ENCODE measurements at places on chromosomes 11 and 22.

DNA sequence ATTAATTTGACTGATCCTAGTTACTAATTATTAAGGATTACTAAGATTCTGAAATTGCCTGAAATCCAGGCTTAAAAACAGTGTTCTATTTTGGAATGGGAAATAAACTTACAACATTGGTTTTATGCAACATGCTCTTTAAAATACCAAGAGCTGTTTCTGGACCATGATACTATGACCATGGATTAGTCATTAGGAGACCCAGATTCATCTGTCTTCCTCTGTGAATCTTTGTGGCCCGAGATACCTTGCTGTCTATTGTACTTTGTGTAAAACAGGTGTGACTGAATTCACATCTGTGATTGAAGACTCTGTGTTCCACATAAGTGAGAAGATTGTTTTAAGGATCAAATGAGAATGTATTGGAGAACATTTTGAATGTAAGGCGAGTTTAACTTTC, 98.8 kb downstream of the HSD17B12 start:
- no peak for DNase-seq

DNA sequence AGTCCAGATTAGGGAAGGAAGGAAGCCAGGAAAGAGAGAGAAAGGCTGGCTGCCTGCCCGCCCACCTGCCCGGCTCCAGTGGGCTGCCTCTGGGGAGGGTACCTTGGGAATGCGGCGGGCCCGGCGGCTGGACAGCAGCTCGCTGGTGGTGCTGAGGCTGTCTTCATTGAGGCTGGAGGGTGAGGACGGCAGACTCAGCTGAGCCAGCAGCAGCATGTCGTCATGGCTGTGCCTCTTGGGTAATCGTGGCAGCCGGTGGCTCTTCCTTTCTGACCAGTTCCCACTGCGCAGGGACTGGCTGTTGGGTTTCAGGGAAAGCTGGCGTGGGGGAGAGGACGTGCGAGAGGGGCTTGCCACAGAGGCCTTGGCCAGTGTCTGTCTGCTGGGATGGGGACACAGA, 32.9 kb downstream of the RPL27A start:
- DNase-seq: no peak

DNA sequence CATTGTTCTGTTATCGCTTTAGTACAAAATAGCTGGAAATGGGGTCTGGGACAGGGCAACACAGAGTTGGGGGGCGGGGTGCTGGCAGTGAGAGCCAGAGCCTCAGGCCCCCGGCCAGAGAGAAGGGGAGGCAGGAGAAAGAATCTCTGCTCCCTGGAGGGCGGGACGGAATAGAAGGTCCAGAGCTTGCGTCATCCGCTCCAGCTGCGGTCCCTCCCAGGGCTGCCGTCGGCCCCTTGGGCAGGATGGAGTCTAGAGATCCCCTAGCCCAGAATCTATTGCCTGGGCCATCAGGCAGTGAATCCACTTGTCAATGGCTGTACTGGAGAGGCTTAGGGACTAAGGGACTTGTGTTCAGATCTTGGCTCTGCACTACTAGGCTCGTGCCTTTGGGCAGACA, 5.0 kb downstream of the TP53I11 start:
- DNase-seq: no peak

GRCh38 chr11:94934362-94934761, 39.0 kb downstream of the CWC15 start:
- DNase-seq: no peak

DNA sequence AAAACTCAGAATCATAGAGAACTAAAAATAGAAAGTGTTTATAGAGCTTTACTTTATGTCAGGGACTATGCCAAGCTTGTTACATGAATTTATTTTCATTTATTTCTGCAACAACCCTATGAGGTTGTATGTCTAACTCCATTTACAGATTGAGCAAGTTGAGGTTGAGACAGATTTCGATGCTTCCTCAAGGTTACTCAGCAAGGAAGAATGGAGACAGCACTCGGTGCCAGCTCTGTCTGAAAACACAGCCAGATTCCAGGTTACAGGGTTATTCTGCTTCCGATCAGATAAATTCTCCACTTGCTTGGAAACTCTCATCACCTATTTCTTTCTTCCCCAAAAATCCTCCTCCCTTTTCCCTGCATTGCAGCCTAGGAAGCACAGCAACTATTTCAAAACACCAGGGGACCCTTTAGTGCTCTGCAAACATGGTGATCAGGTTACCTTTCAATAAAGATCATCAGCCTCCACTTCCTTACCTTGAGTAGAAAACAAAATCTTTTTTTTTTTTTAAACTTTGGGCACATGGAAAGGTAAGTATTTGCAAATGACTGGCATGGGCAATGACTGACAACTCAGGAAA, 7.0 kb downstream of the MMP3 start:
- DNase-seq: no peak

GRCh38 chr11:8100158-8100557, 19.1 kb downstream of the TUB start:
- no peak for DNase-seq

GRCh38 chr11:129391821-129392220, 16.2 kb downstream of the BARX2 start:
- no peak for DNase-seq

- DNase-seq: no peak
Observed at GRCh38 chr11:12319461-12319951, 57.9 kb upstream of the PARVA start.

DNA sequence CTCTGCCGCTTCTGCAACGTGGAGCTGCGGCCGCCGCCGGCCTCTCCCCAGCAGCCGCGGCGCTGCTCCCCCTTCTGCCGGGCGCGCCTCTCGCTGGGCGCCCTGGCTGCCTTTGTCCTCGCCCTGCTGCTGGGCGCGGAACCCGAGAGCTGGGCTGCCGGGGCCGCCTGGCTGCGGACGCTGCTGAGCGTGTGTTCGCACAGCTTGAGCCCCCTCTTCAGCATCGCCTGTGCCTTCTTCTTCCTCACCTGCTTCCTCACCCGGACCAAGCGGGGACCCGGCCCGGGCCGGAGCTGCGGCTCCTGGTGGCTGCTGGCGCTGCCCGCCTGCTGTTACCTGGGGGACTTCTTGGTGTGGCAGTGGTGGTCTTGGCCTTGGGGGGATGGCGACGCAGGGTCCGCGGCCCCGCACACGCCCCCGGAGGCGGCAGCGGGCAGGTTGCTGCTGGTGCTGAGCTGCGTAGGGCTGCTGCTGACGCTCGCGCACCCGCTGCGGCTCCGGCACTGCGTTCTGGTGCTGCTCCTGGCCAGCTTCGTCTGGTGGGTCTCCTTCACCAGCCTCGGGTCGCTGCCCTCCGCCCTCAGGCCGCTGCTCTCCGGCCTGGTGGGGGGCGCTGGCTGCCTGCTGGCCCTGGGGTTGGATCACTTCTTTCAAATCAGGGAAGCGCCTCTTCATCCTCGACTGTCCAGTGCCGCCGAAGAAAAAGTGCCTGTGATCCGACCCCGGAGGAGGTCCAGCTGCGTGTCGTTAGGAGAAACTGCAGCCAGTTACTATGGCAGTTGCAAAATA, 816 bp downstream of the PDE3B start:
- no peak for DNase-seq

- no peak for DNase-seq
Observed at GRCh38 chr11:110071197-110071596, 22.0 kb upstream of the ZC3H12C start.

DNA sequence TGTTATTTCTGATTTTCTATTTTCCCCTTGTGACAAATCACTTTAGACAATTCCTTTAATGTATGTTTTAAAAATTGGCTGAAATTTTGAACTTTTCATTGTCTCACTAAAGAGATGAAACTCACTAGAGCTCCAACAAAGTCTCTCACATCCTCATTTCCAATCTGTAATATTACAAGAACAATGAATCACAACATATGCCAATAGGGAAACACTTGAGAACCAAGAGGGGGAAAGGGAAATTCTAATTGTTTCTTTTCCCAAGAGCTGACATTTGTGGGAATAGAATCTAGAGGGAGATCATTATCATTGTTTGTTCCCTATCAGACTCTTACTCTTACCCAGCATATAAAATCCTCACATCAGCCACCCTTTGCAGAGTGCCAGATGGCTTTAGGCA, 28.2 kb downstream of the OR10D3 start:
- DNase-seq: no peak

GRCh38 chr11:20090654-20091374, 69.5 kb downstream of the DBX1 start:
- no peak for DNase-seq

DNA sequence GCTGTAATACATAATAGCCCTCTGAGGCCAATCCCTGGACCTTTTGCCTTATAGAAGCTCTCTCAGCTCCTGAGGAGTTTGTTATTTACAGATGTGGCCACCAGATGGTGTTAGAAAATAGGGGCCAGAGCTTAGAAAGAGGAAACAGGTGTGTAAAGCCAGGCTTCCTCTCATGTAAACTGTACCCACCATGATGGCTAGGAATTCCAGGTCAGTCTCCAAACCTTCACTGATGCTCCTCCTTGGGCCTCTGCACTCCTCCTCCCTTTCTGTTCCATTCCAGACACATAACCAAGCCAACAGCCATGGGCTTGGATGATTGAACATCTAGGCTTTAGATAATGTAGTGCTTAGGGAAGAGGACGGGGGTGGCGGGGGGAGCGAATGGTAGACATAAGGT, 39.7 kb downstream of the USP35 start:
- peak; percentile 25 for DNase-seq

- DNase-seq: no peak
Observed at GRCh38 chr11:45658292-45658991, 7.0 kb downstream of the CHST1 start.

DNA sequence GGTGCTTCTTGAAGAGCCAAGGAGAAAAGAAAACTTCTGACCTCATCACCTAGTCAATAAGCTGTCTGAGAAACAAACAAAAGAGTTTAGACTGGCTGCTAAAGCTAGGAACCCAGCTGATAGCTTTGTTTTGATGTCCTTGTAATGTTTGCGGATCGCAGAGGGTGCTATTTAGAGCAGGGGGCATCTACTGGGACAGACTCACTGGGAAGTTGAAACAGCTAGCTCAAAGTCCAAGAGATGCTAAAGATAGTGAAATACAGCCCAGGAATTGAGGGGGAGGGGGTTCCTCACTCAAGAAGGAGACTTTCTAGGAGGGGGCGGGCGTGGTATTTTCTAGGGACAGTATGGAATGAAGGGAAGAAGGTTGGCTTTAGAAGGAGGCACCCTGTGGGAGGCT, 18.9 kb downstream of the ZBTB16 start:
- no peak for DNase-seq

GRCh38 chr11:73554671-73555320, 43.1 kb downstream of the FAM168A start:
- DNase-seq: no peak

DNA sequence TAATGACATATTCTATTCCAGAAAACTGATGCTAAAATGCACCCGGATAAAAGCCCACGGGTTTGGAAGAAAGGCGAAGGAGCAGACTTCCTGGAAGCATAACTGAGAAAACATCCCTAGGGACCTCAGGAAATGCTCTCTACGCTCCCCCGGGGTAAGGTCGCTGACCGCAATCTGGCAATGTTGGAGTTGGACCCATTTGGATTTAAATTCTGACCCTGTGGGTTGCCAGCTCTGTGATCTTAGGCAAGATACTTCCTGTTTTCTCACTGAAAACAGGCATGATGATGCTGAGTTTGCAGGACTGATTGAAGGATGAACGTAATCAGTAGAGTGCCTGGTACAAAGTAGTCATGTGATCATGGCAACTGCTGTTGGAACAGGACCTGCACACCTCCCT, 1054.0 kb downstream of the NTM start:
- DNase-seq: no peak

- no peak for DNase-seq
Observed at GRCh38 chr11:27717801-27718229, 17.6 kb upstream of the BDNF start.

DNA sequence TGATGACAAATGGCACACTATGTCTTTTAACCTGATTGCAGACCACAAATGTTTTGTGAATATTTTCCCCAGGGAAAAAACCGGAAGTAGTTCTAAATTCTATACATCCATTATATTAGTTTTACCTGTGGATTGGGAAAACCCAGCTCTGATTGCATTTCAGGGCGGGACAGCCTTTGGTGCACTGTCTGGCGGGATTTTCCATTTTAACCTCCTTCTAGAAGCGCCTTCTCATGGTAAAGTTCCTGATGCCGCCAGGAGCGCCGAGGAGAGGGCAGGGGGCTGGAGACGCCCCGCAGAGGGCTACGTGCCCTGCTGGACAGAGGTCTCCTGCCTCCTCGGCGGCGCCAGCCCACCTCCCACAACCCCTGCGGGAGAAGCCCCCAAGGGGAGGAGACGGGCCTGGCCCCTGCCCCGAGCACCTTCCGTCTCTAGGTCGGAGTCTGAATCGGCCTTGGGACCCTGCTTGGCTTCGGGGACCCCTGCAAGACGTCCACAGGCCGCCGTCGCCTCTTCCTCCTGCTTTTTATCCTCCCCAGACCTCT, 1.2 kb upstream of the P2RX6 start:
- DNase-seq: no peak

DNA sequence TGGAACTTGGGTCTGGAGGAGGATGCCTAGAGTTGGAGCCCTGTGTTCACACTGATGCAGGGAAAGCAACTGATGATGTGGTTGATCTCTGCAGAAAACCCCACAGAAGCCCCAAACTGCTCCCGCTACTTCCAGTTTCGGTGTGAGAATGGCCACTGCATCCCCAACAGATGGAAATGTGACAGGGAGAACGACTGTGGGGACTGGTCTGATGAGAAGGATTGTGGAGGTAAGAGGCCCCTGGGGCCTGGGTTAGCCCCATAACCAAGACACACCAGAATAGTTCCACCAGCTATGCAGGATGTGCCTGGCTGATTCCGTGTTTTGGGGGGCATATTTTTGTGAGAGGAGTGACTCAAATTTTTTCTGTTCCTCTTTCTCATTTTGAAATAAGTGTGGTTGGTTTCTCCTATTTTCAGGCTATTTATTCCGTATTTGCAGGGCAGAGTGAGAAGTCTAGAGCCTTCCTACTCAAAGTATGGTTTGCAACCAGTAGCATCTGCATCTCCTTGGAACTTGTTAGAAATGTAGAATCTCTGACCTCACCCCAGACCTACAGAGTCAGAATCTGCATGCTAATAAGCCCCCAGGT, 137.3 kb upstream of the SORL1-AS1 start:
- DNase-seq: peak; percentile 74

DNA sequence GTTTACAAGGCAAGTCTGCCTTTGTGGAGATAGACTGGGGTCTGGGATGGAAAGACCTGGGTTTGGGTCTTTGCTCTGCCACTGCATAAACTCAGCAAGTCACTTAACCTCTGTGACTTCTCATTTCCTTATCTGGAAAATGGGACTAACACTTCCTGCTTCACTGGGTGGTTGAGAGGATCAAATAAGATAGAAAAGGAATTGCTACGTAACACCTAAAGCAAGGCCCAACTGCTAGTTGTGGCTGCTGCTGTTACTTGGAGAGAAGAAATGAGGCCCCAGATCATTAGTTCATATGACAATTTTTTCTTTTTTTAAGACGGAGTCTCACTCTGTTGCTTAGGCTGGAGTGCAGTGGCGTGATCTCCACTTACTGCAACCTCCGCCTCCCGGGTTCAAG, 5.9 kb downstream of the PTPRJ start:
- DNase-seq: no peak

- no peak for DNase-seq
Observed at GRCh38 chr22:26685601-26686000, 28.2 kb downstream of the MIAT start.
